Activated T-helper 2 cell treated with anti-CD3 and anti-CD28 coated beads, Interferon-gamma antibody, Interleukin-2, Interleukin-4, amounts not matched to agents 10 μg/mL and 5 μg/mL and 100 μg/mL, durations not matched to agents 14 hours and 24 hours and 36 hours (primary cell): ENCODE measurements at places on chromosomes 7 and 10. TPM values are rescaled to one million over a fixed set of nuclear protein-coding genes. Genes with fewer than 3 reads are reported as not detected.

C10orf62 gene
- not detected in 2 replicates for total RNA-seq

CFAP58 gene
- total RNA-seq: 0.57 and 1.1 TPM in 2 replicates

INTS1 gene
- 86.7 and 91.0 TPM in 2 replicates for total RNA-seq

TRIL gene
- total RNA-seq: not detected in 2 replicates

NRF1 gene
- total RNA-seq: 22.8 and 25.4 TPM in 2 replicates

MEOX2 gene
- total RNA-seq: not detected in 2 replicates

PRSS37 gene
- not detected in 2 replicates for total RNA-seq

SFTPD gene
- total RNA-seq: not detected in 2 replicates

SPDYE8 gene
- not detected in 2 replicates for total RNA-seq

AKR1C2 gene
- not detected in 2 replicates for total RNA-seq

ARHGEF35 gene
- total RNA-seq: 3.6 and 4.1 TPM in 2 replicates

ADRA2A gene
- total RNA-seq: not detected in 2 replicates

TAS2R4 gene
- 0.78 and 0.94 TPM in 2 replicates for total RNA-seq

CEP55 gene
- 72.6 and 76.1 TPM in 2 replicates for total RNA-seq

FANK1 gene
- total RNA-seq: 0.44 TPM in 1 of 2 replicates, not detected in the other

GIMAP1 gene
- 3.9 and 4.5 TPM in 2 replicates for total RNA-seq

SLC18A2 gene
- not detected in 2 replicates for total RNA-seq

LRGUK gene
- 0.11 and 0.16 TPM in 2 replicates for total RNA-seq

CDC14C gene
- total RNA-seq: not detected in 2 replicates

COL17A1 gene
- not detected in 2 replicates for total RNA-seq

UPP1 gene
- 48.9 and 52.9 TPM in 2 replicates for total RNA-seq

MOGAT3 gene
- total RNA-seq: not detected in 2 replicates

PLEKHS1 gene
- not detected in 2 replicates for total RNA-seq

OR9A2 gene
- total RNA-seq: 0.30 TPM in 1 of 2 replicates, not detected in the other

ACSM6 gene
- not detected in 2 replicates for total RNA-seq

PCLO gene
- total RNA-seq: not detected in 2 replicates

ADAM22 gene
- 3.7 and 4.0 TPM in 2 replicates for total RNA-seq

IGF2BP3 gene
- total RNA-seq: 16.6 and 18.2 TPM in 2 replicates

ZNF804B gene
- total RNA-seq: not detected in 2 replicates

MUC12 gene
- 0.85 and 1.4 TPM in 2 replicates for total RNA-seq

MORN4 gene
- 1.8 and 2.9 TPM in 2 replicates for total RNA-seq

DNAH11 gene
- 2.0 and 3.7 TPM in 2 replicates for total RNA-seq

CHN2 gene
- 0.73 and 0.94 TPM in 2 replicates for total RNA-seq

GRID1 gene
- not detected in 2 replicates for total RNA-seq

ARL5B gene
- 26.1 and 26.4 TPM in 2 replicates for total RNA-seq
